ENCODE measurements at places on chromosomes 3 and 15.

GRCh38 chr15:92714477-92715401 lies 59.2 kb upstream of the FAM174B start:
- H3K27ac ChIP-seq = no peak overlapping the region
- peak overlapping the region; percentile 74 for H3K4me3 ChIP-seq
- H3K36me3 ChIP-seq = no peaks in the 10 kb centered on the region
- peaks cover 6% of the 10 kb centered on the region for H3K4me1 ChIP-seq
- peaks cover 21% of the 10 kb centered on the region for H3K27me3 ChIP-seq

- peaks cover 12% of the 10 kb centered on the region for H3K4me1 ChIP-seq
- H3K27ac ChIP-seq = peak overlapping the region; percentile 39
- H3K36me3 ChIP-seq = peaks cover 18% of the 10 kb centered on the region
- no peaks in the 10 kb centered on the region for H3K27me3 ChIP-seq
- no peak overlapping the region for H3K4me3 ChIP-seq
- no peak for DNase-seq
These were observed 6.9 kb downstream of the C15orf62 start for GRCh38 chr15:40776537-40777141.

DNA sequence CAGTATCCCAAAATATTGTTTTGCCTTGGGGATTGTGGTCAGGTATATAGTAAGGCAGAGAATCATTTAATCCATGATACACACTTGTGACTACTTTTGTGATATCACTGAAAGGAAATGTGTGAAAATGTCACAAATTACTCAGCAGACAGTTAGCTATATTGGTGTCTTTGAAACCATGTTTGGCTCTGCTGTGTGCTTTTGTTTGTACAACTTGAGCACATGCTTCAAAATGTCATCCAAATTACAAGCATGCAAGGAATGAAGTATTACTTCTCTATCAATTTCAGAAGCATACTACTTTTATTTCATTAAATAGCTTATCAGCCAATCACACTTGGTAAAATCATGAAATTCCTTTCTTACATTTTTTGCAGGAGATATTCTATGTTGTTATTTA lies 619.0 kb upstream of the AGTR1 start:
- no peak for DNase-seq
- no peaks in the 10 kb centered on the region for H3K36me3 ChIP-seq
- no peaks in the 10 kb centered on the region for H3K27me3 ChIP-seq
- no peak overlapping the region for H3K27ac ChIP-seq
- H3K4me1 ChIP-seq = no peaks in the 10 kb centered on the region

- peaks cover 33% of the 10 kb centered on the region for H3K27me3 ChIP-seq
- no peak overlapping the region for H3K27ac ChIP-seq
- no peak for DNase-seq
These were observed 218.4 kb upstream of the LINGO1 start for GRCh38 chr15:77851086-77851485.
